Panc1 (cell line): ENCODE measurements at places on chromosomes 1 and 21. TPM values are rescaled to one million over a fixed set of nuclear protein-coding genes. Genes with fewer than 3 reads are reported as not detected.

GRCh38 chr1:229227298-229227919 lies 43.5 kb upstream of the RAB4A start:
- no peaks in the 10 kb centered on the region for H3K36me3 ChIP-seq
- no peak overlapping the region for H3K4me3 ChIP-seq
- no peaks in the 10 kb centered on the region for H3K27me3 ChIP-seq
- H3K4me1 ChIP-seq, result peaks cover 48% of the 10 kb centered on the region
- peak overlapping the region; percentile 18; the same call in 1 of the 2 replicates for H3K27ac ChIP-seq

- H3K4me3 ChIP-seq, result peak overlapping the region; percentile 85; the same call in 1 of the 2 replicates
- peaks cover 47% of the 10 kb centered on the region for H3K4me1 ChIP-seq
- H3K27me3 ChIP-seq, result no peaks in the 10 kb centered on the region
- peak overlapping the region; percentile 79; the same call in 1 of the 2 replicates for H3K27ac ChIP-seq
- H3K36me3 ChIP-seq, result no peaks in the 10 kb centered on the region
- DNase-seq, result no peak
Measured at GRCh38 chr1:153610811-153611301, 2.1 kb downstream of the S100A16 start.

GRCh38 chr1:46520063-46520911 lies 30.7 kb downstream of the DMBX1 start:
- H3K27ac ChIP-seq, result no peak overlapping the region
- no peaks in the 10 kb centered on the region for H3K36me3 ChIP-seq
- H3K4me3 ChIP-seq, result no peak overlapping the region
- no peaks in the 10 kb centered on the region for H3K27me3 ChIP-seq
- H3K4me1 ChIP-seq, result peaks cover 4% of the 10 kb centered on the region

- H3K4me3 ChIP-seq, result no peak overlapping the region
- no peaks in the 10 kb centered on the region; the same call in 1 of the 2 replicates for H3K27me3 ChIP-seq
- no peaks in the 10 kb centered on the region for H3K36me3 ChIP-seq
- no peak overlapping the region for H3K27ac ChIP-seq
Measured at GRCh38 chr1:30384286-30385245, 338.8 kb downstream of the MATN1 start.

- H3K27me3 ChIP-seq, result peaks cover 14% of the 10 kb centered on the region
- no peak overlapping the region for H3K27ac ChIP-seq
- H3K36me3 ChIP-seq, result no peaks in the 10 kb centered on the region
- DNase-seq, result no peak
- H3K4me3 ChIP-seq, result no peak overlapping the region
Measured at GRCh38 chr1:119816407-119816806, 5.1 kb upstream of the REG4 start.

DNA sequence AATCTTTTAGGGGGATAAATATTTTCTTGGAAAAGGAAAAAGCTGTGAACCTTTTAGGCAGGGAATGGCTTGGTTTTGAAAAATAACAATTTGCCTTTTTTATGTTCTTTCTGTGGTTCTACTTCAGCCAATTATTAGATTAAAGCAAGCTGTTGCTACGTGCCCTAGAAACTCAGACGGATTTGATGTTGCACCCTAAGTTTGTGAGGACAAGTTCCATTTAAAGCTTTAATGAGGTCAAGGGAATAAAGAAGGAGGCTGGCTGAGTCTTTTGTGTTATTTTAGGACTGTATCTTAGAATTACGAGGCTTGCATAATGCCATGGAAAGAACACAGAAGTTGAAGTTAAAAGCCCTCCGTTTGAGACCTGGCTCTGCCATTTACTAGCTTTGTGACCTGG lies 216.9 kb downstream of the NUF2 start:
- H3K36me3 ChIP-seq, result no peaks in the 10 kb centered on the region
- no peak overlapping the region for H3K4me3 ChIP-seq
- no peak for DNase-seq
- H3K27ac ChIP-seq, result no peak overlapping the region
- no peaks in the 10 kb centered on the region for H3K4me1 ChIP-seq
- no peaks in the 10 kb centered on the region for H3K27me3 ChIP-seq

DNA sequence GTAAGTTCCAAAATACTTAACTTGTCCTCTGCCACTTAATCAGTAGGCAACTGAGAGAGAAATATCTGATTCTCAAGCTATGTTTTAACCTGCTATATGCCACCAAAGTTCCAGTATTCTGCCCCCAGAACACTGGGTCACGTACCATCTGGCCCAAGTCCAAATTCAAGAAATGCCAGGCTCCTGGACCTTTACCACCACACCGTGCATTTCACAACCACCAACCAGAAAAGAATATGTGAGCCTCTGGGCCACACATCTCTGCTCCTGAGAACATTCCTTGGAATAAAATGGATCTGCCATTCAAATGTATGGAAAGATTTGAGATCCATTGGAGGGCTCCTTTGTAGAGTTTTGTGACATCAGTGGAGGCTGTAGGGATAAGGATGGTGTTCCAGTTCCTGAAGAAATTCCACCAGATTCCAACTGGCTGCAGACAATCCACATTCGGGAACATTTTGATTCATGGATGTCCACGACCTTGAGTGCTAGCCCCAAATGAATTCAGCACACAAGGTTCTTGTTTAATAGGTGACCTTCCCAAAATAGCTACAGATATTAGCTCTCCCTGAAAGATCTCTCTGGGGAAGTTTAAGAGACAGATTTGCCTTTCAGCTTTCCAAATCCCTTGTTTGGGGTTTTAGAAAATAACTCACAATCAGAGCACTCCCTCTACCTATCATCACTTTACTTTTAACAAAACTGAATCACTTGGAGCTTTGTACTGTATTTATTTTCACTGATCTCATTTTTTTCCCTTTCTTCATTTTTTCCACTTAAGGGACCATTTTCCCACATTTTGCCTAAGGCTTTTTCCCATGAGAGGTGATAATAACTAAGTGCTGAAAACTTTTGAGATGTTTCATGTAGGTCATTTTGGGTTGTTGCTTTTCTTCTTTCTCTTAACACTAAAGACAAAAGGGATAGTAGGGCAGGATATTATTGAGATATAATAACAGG lies 128.4 kb upstream of the ZC3H11B start:
- H3K27ac ChIP-seq, result no peak overlapping the region
- H3K4me1 ChIP-seq, result no peaks in the 10 kb centered on the region
- H3K4me3 ChIP-seq, result no peak overlapping the region
- H3K27me3 ChIP-seq, result no peaks in the 10 kb centered on the region; the same call in 1 of the 2 replicates
- DNase-seq, result no peak

GRCh38 chr1:101278845-101279244 lies 42.0 kb downstream of the S1PR1 start:
- no peaks in the 10 kb centered on the region for H3K36me3 ChIP-seq
- H3K27me3 ChIP-seq, result peaks cover 3% of the 10 kb centered on the region
- DNase-seq, result no peak
- no peak overlapping the region for H3K27ac ChIP-seq
- no peak overlapping the region for H3K4me3 ChIP-seq

GRCh38 chr1:107894605-107895004 lies 70.4 kb downstream of the VAV3 start:
- H3K4me1 ChIP-seq, result no peaks in the 10 kb centered on the region
- no peak for DNase-seq
- no peaks in the 10 kb centered on the region for H3K27me3 ChIP-seq

DNA sequence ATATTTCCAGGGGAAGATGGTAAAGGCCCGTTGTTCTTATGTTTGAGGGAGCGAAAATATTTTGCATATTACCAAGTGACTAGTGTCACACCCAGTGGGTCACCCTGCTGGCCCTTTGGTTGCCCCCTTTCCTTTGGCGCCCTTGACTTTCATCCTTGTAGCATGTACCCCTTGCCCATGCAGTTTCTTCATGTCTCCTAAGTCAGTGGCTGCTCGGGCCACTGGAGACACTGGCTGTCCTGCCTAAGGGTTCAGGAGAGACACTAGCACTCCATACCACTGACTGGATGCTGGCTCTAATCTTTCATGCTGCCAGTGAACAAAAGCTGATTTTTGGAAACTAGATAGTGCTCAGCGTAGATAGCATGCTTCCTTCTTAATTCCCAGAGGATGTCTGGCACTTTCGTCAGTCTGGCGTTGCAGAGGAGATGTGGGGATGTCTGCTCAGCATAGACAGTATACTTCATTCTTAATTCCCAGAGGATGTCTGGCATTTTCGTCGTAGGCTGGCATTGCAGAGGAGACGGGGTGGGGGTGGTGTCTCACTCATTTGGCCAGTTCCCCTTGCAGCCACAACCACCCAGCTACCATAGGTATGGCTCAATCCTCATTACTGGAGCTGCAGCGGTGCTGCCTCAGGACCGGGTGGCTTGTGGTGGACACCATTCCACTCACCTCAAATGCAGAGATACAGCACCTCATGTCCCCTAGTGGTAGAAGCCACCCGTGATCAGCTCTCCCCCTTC lies 770.9 kb upstream of the TPTE start:
- no peak for DNase-seq
- no peak overlapping the region for H3K4me3 ChIP-seq
- H3K27me3 ChIP-seq, result no peaks in the 10 kb centered on the region
- H3K4me1 ChIP-seq, result no peaks in the 10 kb centered on the region
- H3K36me3 ChIP-seq, result no peaks in the 10 kb centered on the region

DNA sequence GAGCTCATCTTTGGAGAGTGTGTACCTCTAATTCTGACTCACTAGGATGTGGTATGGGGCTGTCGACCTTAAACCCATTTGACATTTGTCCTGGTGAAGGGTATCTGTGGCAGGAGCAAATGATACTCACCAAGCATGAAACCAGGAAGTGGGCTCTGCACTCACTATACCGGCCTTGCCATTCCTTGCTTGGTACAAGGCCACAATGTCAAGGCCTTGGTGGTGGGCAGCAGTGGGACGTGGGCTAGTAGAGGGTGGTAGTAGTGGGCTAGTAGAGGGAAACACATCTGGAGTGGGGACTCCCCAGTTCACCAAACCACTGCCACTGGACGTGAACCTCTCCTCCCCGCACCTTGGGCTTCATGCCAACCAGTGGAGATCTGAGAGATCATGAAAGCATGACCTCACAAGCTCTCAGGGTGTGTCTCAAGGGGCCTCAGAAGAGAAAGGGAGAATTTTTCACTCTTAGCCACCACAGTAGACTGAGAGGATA lies 11.5 kb downstream of the TNFSF4 start:
- H3K4me1 ChIP-seq, result 0 out of 2 replicates have a peak, but pooled peaks cover 2% of the 10 kb centered on the region
- H3K4me3 ChIP-seq, result no peak overlapping the region
- no peaks in the 10 kb centered on the region for H3K36me3 ChIP-seq
- no peak for DNase-seq

DNA sequence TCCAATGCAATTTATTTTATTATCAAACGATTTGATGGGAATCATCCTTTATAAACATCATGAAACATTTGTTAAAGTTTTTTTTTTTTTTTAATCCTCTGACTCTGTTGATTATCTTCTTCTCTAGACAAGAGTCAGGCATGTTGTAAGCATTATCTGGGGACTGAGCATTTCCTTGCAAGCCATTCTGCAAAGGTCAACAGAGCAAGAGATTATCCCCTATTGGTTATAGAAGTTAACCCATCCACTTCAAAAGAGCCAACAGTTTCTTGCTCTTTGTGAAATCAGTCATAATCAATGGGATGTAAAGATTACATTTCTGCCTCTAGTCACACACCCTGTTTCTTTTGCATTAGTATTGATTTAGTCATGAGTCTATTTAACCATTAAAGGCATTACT lies 368.8 kb upstream of the ADGRL4 start:
- no peaks in the 10 kb centered on the region for H3K36me3 ChIP-seq
- no peak for DNase-seq
- no peak overlapping the region for H3K27ac ChIP-seq
- H3K4me1 ChIP-seq, result no peaks in the 10 kb centered on the region

The FCRL5 gene
- not detected for total RNA-seq

The SELENBP1 gene
- 5.9 TPM for total RNA-seq

The NLRP3 gene
- total RNA-seq, result 0.33 TPM
